ENCODE measurements at places on chromosomes 2 and 18.
A peak's percentile ranks its signal among the peaks of the same experiment; 100 is the strongest.

DNA sequence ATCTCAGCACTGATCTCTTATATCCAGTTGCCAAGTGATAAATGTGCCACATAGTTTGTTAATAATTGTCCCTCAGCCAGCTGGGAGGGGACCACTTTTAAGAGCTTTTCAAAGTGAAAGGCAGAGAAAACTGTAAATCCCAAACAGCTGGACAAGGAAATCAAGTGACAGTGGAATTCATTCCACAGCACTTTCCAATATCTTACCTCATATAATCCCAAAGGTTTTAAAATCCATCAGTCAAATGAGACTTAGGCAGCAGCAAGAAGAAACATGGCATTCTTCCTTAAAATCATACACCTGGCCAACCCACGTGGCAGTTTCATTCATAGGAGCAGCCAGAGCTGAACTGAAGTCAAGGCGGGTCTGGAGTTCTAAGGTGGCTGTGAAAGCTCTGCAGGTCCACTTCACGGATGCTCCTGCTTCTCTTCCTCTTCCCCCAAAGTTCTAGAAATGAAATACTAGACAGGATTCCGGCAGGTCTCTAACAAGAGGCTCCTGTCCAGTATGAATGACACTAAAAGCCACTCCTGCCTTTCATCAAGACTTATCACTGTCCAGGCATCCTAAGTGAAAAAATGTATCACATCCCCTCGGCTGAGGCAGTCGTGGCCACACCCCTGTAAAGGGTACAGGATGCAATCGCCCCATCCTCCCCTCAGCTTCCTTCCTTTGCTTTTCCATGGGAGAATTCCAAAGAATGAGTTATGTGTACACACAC, 190.4 kb upstream of the STK17B start:
- DNase-seq, result no peak

DNA sequence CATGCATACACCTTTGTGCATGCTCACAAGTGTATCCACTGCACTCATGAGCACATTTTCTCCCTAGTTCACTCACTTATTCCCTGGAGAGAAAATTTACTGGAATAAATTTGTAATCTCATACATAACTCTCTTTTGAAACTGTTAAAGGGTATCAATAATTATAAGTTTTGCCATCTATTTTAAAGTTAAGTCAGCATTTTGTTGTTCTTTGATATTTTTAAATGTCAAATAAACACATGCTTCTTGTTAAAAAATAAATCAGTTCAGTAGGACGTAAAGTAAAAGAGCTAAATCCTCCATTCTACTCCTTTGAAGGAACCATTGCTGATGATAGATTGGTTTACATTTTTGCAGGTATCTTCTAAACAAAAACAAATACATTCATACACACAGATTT, 522.1 kb downstream of the NR4A2 start:
- DNase-seq, result no peak

GRCh38 chr2:1010415-1010930, 59.8 kb downstream of the SNTG2 start:
- DNase-seq, result peak; percentile 80

GRCh38 chr2:239687441-239687840, 286.6 kb upstream of the HDAC4 start:
- no peak for DNase-seq

DNA sequence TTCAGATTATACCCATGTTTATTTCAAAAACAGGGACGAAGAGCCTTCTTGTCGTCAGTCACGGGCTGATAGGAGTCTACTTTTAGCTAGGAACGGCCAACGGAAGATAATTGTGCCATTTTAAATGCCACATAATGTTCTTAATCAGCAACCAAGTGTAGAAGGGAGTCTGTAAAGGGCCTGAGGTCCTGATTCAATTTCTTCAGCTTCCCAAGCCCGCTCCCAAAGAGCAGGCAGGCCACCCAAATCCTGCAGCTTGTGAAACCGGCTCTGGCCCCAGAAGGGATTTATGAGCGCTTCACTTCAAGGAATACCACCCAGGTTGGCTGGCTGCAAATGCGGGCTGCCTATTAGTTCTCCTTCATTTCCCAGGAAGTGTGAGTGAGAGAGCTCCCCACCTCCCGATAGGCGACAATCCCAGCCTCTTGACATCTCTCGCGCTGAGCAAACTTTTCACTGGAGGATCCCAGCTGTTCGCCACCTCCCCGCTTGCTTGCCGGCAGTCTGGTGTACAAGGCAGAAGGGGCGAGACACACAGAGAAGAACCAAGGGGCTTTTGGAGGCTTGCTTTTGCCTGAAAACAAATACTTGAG, 272.9 kb downstream of the CDH20 start:
- no peak for DNase-seq

DNA sequence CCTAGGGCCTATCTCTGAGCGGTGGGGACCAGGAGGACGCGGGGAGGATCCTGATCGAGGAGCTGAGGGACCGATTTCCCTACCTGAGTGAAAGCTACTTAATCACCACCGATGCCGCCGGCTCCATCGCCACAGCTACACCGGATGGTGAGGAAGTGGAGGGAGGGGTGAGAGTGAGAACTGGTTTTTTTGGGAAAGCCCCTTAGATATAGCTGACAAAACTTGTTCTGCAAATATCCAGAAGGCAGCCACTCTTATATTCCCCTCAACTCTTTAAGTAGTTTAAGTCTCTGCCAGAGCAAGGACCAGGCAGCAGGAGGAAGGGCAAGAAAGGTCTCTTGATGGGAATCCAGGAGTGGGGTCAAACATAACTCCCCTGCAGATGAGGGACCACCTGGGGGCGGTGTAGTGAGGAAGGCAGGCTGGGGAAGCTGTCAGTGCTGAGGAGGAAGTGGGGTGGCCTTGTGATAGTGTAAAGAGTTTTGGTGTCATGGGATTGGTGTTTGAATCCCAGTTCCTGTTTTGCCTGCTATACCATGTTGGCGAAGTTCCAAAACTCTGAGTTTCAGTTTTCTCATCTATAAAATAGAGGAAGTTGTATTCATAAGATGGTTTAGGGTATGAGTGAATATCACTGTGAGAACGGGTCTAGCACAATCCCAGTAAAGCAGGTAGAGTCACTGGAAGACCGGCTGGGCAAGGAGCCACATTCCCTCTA, 3.4 kb downstream of the NAGK start:
- DNase-seq, result no peak

GRCh38 chr2:136486115-136486514, 279.2 kb upstream of the THSD7B start:
- no peak for DNase-seq

Data from NCI-H2081 (cell line).